ENCODE measurements at places on chromosomes 16 and 17.

DNA sequence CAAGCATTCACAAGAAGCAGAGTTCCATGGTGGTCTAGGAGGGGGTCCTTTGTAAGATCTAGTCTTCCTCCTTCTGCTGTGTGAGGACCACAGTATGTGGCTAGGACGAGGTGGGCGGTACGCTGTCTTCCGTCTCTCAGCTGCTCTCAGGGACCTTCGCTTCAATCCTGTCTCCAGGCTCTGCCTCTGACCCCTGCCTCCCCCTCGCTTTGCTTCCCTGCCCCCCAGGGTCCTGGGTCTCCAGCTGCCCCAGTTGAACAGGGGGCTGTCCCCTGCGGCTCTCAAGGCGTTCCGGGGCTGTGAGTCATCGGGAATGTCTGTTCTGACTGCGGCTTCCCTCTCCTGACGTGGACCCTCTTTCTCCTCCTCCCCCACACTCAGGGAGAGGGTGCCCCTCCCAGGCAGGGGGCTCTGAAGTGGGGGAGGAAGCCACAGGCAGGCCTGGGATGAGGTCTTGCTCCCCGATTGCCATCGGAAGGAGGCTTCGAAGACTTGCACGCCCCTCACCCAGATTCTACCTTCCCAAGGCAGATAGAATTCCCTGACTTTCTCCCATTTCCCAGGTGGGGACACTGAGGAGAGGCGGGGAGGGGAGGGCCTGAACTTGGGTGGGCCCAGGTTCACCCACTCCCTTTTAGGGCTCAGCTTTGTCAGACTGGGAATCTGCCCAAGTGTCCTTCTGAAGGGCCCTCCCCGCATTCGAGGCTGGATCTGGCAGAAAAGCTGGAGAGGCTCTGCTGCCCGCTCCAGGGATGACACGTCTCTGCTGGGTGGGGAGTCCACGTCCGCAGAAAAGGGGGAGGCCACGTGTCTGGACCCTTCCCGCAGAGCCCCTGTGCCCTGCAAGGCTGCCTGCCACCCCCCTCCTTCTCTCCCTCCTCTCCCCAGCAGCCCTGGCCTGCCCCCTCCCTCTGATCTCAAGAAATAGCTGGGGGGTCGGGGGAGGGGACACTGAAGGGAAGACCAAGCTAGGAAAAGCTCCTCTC, 9.1 kb upstream of the COL1A1 start:
- no peak for DNase-seq

GRCh38 chr17:20702692-20703091, 123.2 kb downstream of the CDRT15L2 start:
- DNase-seq, result no peak

GRCh38 chr16:27724482-27725235, 174.7 kb downstream of the KATNIP start:
- no peak for DNase-seq

DNA sequence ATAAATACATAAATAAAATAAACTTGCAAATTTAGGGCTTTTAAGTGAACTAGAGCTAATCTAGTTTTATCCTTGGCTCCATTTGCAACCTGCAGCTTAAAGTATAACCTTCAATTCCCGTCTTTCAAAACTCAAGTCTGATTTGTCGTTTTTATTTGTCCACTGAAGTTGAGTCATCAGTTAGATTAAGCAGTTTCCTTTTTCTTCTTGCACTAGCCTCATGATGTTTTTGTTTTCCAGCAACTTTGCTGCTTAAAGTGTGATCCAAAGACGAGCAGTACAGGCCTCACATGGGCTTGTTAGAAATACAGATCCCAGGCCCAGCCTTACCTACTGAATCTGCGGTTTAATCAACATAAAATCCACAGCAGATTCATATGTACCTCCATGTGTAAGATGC, 13.8 kb downstream of the ARSG start:
- DNase-seq, result no peak

GRCh38 chr17:32311028-32311536, 30.9 kb downstream of the C17orf75 start:
- no peak for DNase-seq

DNA sequence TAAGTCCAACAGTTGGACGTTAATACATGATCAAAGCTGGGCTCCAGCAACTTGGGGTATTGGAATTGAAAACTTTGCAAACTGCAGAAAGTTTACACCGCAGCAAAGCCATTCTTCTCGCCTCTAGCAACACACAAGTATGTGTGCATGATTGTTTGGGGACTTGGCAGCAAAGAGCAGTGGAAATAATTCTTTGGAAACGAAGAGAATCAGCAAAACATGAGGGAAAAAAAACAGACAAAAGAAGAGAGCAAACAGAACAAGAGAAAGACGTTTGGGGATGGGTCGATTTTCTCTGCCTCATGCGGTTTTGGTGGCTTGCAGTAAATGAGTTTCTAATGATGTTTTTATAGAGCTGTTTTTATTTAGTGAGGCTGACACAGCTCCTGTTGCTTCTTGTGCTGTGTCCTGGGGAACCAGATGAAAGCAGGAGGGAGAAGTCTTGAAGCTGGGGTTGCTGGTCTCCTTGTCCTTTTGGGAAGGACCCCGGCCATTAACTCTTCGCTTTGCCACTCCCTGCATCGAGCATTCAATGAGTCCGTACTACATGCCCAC, 502.9 kb downstream of the GRIN2A start:
- no peak for DNase-seq

DNA sequence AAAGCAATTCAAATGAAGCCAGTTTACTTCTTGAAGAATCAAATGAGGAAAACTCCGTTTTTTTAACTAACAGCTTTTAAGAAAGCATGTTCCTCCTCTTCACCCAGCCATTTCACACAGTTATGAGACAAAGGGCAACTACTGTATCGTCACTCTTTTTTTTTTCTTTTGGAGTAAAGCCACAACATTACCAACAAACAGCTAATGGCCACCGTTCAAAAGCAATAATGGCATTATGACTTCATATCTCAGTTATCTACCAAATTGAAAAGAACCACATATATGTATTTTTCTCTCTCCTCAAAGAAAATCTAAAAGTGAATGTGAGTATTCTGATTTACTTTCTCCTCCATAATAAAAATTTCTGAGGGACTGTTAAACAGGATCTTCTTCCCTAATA, 14.5 kb downstream of the GRB2 start:
- no peak for DNase-seq

DNA sequence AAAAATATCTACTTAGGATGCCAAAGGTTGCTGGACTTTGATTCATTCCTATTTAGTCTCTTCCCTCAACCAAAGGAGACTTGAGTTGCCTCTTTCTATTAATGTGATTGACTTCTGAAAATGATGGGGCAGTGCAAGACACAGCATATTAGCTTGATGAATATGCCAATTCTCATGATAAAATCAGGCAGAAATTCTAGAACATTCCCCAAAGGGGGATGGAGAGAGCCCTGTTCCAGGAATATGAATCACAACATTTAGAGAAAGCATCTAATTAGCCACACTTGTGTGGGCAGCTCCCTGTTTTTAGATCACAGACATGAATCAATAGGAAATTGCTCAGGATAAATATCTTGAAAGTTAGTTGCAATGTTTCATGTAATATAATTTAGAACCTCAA, 584.0 kb upstream of the CDH8 start:
- no peak for DNase-seq

DNA sequence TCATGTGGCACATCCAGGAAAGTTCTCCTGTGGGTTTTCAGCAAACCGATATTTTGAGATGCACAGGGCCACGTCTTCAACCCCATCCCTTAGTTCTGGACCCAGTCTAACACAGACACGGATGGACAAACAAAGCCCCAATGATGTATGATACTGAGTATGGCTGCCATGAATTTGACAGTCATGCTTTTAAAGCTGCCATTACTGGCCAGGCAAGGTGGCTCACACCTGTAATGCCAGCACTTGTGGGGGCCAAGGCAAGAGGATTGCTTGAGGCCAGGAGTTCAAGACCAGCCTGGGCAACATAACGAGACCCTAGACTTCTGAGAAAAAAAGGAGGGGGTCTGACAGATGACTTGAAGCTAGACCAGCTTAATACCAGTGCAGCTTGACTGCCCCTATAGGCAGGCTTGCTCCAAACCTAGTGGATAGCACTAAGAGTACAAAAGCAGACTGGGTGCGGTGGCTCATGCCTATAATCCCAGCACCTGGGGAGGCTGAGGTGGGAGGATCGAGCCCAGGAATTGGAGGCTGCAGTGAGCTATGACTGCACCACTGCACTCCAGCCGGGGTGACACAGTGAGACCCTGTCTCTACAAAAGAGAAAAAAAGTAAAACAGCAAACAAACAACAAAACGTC, 10.8 kb upstream of the ZNF629 start:
- no peak for DNase-seq

GRCh38 chr17:34781071-34781470, 180.2 kb downstream of the CCT6B start:
- DNase-seq, result no peak

DNA sequence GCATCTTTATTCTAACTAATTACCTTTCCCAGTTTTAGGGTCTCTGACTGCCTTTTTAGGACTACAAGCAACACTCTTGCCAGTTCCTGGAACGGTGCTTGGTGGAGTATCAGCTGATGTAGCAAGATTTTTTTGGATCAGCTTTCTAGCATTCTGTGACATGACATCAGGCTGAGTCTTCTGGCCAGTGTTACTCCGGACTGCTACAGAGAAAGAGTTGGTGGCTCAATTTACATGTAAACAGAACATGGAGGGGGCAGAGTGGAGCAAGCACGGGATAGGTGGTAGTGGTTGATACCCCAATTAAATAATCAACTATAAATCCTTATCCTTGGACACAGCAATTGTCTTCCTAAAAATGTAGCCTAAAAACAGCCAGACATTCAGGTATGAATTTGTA, 10.6 kb upstream of the ARL6IP1 start:
- no peak for DNase-seq

GRCh38 chr16:89485701-89486246, 4.6 kb downstream of the ANKRD11 start:
- no peak for DNase-seq

- no peak for DNase-seq
Measured at GRCh38 chr17:68277807-68278206, 13.1 kb downstream of the SLC16A6 start.

DNA sequence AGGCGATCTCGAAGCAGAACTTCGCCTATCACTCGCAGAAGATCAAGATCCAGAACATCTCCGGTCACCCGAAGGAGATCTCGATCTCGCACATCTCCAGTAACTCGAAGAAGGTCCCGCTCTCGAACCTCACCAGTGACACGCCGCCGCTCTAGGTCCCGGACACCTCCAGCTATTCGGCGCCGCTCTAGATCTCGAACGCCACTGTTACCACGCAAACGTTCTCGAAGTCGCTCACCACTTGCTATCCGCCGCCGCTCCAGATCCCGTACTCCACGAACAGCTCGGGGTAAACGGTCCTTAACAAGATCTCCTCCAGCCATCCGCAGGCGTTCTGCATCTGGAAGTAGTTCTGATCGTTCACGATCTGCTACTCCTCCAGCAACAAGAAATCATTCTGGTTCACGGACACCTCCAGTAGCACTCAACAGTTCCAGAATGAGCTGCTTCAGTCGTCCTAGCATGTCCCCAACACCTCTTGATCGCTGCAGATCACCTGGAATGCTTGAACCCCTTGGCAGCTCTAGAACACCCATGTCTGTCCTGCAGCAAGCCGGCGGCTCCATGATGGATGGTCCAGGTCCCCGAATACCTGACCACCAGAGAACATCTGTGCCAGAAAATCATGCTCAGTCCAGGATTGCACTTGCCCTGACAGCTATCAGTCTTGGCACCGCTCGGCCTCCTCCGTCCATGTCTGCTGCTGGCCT, 10.5 kb downstream of the ELOB start:
- no peak for DNase-seq

DNA sequence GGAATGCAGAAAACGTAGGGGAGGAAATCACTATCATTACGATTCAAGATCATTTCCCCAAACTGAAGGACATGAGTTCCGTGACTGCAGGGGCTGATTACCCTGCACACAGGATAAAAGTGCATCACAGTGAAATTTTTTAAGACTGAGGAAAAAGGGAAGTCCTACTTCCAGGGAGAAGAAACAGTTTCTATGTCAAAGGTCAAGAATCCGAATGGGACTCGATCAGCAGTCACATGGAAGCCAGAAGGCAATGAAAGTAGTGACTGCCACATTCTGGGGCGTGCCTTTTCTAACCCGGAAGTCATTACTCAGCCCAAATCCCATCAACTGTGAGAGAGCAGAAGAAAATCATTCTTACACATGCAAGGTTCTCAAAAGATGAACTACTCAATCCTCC, 12.1 kb downstream of the ZZEF1 start:
- DNase-seq, result no peak

GRCh38 chr16:7980133-7980483, 610.2 kb downstream of the TMEM114 start:
- DNase-seq, result no peak

GRCh38 chr17:2188971-2189630, 114.5 kb downstream of the SMG6 start:
- DNase-seq, result no peak

DNA sequence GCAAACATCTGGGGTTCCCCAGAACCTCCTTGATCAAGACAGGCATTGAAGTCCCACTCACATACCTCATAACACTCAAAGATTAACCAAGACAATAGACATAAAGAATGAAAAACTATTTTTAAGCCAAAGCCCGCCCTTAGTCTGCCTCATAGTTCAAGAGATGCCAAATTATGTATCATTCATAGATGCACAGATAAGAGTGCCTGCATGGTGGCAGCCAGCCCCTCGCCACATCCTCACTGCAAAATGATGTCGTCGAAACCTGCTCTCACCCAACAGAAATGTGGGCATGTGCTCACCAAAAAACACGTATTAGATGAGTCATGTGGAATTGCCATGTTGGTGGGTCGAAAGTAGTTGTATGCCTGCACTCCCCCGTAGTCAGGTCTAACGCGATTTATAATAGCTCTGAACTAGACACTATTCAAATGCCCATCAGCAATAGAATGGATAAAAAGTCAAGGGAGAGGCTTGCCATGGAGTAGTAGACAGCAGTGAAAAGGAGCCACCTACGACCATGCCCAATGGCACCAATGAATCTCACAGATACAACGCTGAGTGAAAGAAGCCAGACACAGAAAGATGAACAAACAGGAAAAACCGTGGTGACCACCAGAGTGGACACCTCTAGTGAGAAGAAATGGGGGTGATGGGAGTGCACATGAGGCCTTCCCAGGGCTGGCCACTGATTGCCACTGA, 64.8 kb downstream of the C16orf95 start:
- DNase-seq, result no peak

DNA sequence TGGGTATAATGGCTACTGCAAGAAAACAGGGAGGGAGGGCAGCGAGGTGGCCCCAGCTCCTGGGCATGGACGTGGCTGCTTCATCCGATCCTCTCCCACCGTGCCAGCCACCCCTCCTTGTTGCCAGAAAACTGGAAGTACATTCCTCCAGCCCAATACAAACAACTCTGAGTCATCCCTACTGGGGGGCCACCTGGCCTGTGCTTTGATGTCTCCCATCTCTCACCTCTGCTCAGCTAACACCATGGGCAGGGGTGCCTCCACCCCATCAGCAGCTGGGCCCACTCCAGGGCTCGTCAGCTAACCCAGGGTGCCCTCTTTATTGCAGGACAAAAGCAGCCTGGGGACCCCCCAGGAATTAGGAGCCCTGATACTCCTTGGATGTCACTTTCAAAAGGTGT, 2.0 kb downstream of the RHBDF2 start:
- no peak for DNase-seq

GRCh38 chr16:77761204-77761603, 27.2 kb upstream of the VAT1L start:
- DNase-seq, result no peak

Measured in stimulated activated CD8-positive, alpha-beta memory T cell treated with anti-CD3 and anti-CD28 coated beads, Interleukin-7, amount 100 ng/mL, for 1 hour (primary cell).